ENCODE measurements at places on chromosomes 1 and 21. TPM values are rescaled to one million over a fixed set of nuclear protein-coding genes. Genes with fewer than 3 reads are reported as not detected.

RPS27 gene
- 1,062 TPM for total RNA-seq

TFB2M gene
- total RNA-seq = 12.3 TPM

ANGPTL3 gene
- not detected for total RNA-seq

ALPL gene
- total RNA-seq = 1.6 TPM

RASSF5 gene
- 7.7 TPM for total RNA-seq

NRIP1 gene
- 78.5 TPM for total RNA-seq

TRIM63 gene
- 0.15 TPM for total RNA-seq

PODN gene
- 6.2 TPM for total RNA-seq

C1orf185 gene
- not detected for total RNA-seq

TNFAIP8L2 gene
- total RNA-seq = 0.40 TPM

SYCP1 gene
- not detected for total RNA-seq

LCE1C gene
- total RNA-seq = not detected

L1TD1 gene
- 6.9 TPM for total RNA-seq
